Upper lobe of right lung (tissue), 1 donor: ENCODE measurements at places on chromosomes 1 and 21. TPM values are rescaled to one million over a fixed set of nuclear protein-coding genes. Genes with fewer than 3 reads are reported as not detected.

NOS1AP gene
- total RNA-seq, result 4.9 TPM

INAVA gene
- 9.0 TPM for total RNA-seq

ANGPTL1 gene
- 9.3 TPM for total RNA-seq

RIMS3 gene
- total RNA-seq, result 4.7 TPM

KIAA1614 gene
- 5.5 TPM for total RNA-seq

SPATA46 gene
- total RNA-seq, result not detected

CFHR1 gene
- total RNA-seq, result not detected

HSPB7 gene
- total RNA-seq, result 10.7 TPM

ADAM30 gene
- total RNA-seq, result not detected

KRTAP10-11 gene
- not detected for total RNA-seq

LCE3D gene
- total RNA-seq, result not detected

GPR25 gene
- total RNA-seq, result 0.32 TPM

DMRTA2 gene
- not detected for total RNA-seq

ADAMTSL4 gene
- total RNA-seq, result 99.2 TPM

TTC22 gene
- total RNA-seq, result 7.1 TPM

FAM151A gene
- not detected for total RNA-seq
